ENCODE measurements at places on chromosomes 5 and 9. TPM values are rescaled to one million over a fixed set of nuclear protein-coding genes. Genes with fewer than 3 reads are reported as not detected.

- DNase-seq: no peak
- no peak overlapping the region for H3K27ac ChIP-seq
- H3K4me3 ChIP-seq: no peak overlapping the region
- H3K36me3 ChIP-seq: no peaks in the 10 kb centered on the region
- no peaks in the 10 kb centered on the region for H3K27me3 ChIP-seq
Observed at GRCh38 chr5:53403291-53403690, 77.1 kb upstream of the FST start.

DNA sequence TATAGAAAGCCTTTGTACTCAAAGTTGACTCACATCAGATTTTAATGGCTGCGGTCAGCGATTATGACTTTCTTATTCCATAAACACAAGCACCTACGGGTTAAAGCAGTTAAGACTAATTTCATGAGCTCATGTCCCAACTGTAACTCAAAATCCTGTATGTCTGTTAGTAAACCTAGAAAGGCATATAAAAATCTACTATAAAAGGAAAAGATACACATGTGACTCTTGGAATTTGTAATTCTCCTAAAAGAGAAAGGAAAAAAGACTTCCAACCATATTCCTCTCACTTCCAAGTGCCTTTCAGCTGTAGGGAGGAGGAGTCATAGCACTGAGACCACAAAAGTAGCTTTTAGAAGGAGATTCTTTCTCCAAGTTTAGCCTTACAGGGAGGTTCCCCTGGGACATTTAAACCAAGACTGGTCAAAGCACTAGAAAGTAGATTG, 129.1 kb downstream of the EBF1 start:
- no peaks in the 10 kb centered on the region for H3K27me3 ChIP-seq
- H3K27ac ChIP-seq: no peak overlapping the region
- H3K36me3 ChIP-seq: no peaks in the 10 kb centered on the region
- no peak for DNase-seq

GRCh38 chr5:17156463-17156862, 61.0 kb upstream of the BASP1 start:
- peak overlapping the region; percentile 85 for H3K27ac ChIP-seq
- H3K36me3 ChIP-seq: no peaks in the 10 kb centered on the region
- no peak for DNase-seq
- H3K27me3 ChIP-seq: no peaks in the 10 kb centered on the region

- no peak for DNase-seq
- no peaks in the 10 kb centered on the region for H3K4me1 ChIP-seq
- no peak overlapping the region for H3K4me3 ChIP-seq
- no peak overlapping the region for H3K27ac ChIP-seq
Observed at GRCh38 chr5:72386639-72387038, 66.5 kb downstream of the PTCD2 start.

- no peaks in the 10 kb centered on the region for H3K36me3 ChIP-seq
- H3K4me3 ChIP-seq: peak overlapping the region; percentile 86
- H3K4me1 ChIP-seq: peaks cover 9% of the 10 kb centered on the region
- H3K27ac ChIP-seq: peak overlapping the region; percentile 23
Observed at GRCh38 chr5:74685979-74686631, 1.1 kb downstream of the HEXB start.

- no peaks in the 10 kb centered on the region for H3K36me3 ChIP-seq
- DNase-seq: no peak
- peaks cover 46% of the 10 kb centered on the region for H3K4me1 ChIP-seq
- no peaks in the 10 kb centered on the region for H3K27me3 ChIP-seq
Observed at GRCh38 chr5:132479111-132479951, 11.2 kb downstream of the IRF1 start.

GRCh38 chr9:133242241-133242640, 32.8 kb downstream of the ABO start:
- H3K4me3 ChIP-seq: no peak overlapping the region
- no peak for DNase-seq
- H3K27me3 ChIP-seq: no peaks in the 10 kb centered on the region
- no peaks in the 10 kb centered on the region for H3K36me3 ChIP-seq
- H3K27ac ChIP-seq: no peak overlapping the region

- no peak overlapping the region for H3K4me3 ChIP-seq
- peaks cover 37% of the 10 kb centered on the region for H3K4me1 ChIP-seq
- H3K27me3 ChIP-seq: no peaks in the 10 kb centered on the region
- H3K27ac ChIP-seq: peak overlapping the region; percentile 71
- DNase-seq: no peak
Observed at GRCh38 chr9:130185490-130186031, 13.4 kb downstream of the NCS1 start.

IL5 gene
- not detected for total RNA-seq

Data from hepatocyte (in vitro differentiated cells).